Activated effector memory CD4-positive, alpha-beta T cell treated with anti-CD3 and anti-CD28 coated beads, Interleukin-2, amount 50 U/mL, for 16 hours (primary cell): ENCODE measurements at places on chromosomes 11 and 22.

- DNase-seq = no peak
These were observed 33.5 kb downstream of the SCUBE2 start for GRCh38 chr11:9057888-9058287.

- peak; percentile 79 for DNase-seq
These were observed 147.3 kb downstream of the FEZ1 start for GRCh38 chr11:125348674-125349309.

GRCh38 chr22:42807185-42807584 lies 49.9 kb downstream of the ARFGAP3 start:
- no peak for DNase-seq

- DNase-seq = no peak
These were observed 11.0 kb downstream of the TP53AIP1 start for GRCh38 chr11:128931668-128932067.

GRCh38 chr11:113695207-113695606 lies 10.9 kb downstream of the TMPRSS5 start:
- DNase-seq = no peak

- DNase-seq = no peak
These were observed 37.4 kb downstream of the LARGE2 start for GRCh38 chr11:45959851-45960250.

GRCh38 chr11:47995360-47995769 lies 15.0 kb downstream of the PTPRJ start:
- no peak for DNase-seq

DNA sequence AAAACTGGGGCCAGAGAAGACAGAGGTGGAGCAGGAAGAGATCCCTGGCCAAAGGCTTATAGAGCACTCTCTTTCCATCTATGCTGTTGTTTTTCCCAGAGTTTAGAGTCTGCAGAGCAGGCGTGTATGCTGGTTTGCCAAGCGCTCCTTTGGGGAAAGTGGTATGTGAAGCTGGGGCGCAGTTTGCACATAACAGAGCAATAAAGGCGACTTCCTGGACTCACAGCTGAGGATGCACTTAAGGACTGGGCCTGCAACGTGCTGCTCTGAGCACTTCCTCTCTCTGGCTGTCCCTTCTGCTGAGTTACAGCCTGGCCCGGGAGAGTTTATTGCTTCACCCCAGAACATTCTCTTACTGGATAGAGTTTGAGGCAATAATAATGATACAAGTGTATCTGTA lies 41.7 kb downstream of the THAP12 start:
- no peak for DNase-seq

- no peak for DNase-seq
These were observed 32.4 kb downstream of the SCGB1A1 start for GRCh38 chr11:62451241-62451621.

- no peak for DNase-seq
These were observed 12.8 kb downstream of the ARRB1 start for GRCh38 chr11:75338516-75339208.

GRCh38 chr22:18152519-18152918 lies 2.5 kb downstream of the USP18 start:
- DNase-seq = no peak

DNA sequence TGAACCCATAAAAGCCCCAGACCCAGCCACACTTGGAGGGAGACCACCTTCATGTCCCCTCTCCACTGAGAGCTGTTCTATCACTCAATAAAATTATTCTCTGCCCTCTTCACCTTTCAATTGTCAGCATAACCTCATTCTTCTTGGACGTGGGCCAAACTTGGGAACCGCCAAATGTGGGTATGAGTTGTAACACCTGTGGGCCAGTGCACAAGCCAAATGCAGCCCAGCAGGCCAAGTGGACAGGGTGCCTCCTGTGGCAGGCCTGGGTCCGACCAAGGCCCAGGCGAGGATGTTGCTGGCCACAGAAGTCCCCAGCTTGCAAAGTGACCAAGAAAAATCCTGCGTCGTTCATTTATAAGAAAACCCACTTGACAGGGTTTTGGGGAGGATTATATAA lies 621.2 kb downstream of the METTL15 start:
- DNase-seq = no peak

DNA sequence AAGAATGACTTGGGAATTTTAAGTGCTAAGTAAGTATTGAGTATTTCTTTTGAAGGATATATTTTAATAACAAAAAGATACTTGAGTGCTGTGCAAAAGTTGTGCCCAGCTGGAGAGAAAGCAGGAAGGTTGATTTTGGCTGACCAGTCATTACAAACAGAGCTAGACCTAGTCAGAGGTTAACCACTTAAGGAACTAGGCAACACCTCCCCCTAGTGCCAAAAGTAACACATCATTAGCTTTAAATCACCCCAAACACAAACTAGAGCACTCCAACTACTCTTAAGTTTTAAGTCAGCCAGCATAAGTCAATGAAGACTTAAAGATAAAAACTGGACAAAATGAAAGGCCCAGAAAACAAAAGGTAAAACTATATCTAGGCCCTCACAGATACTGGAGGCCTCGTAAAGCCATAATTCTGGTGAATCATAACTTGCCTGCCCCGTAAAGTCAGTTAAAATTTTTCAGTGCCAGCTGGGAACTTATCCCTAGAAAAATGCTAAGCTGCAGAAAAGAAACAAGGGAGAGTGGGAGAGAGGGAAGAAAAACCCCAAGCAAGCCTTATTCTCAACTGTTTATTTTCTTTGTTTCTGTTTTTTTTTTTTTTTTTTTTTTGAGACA lies 4.6 kb downstream of the TMEM9B start:
- no peak for DNase-seq

DNA sequence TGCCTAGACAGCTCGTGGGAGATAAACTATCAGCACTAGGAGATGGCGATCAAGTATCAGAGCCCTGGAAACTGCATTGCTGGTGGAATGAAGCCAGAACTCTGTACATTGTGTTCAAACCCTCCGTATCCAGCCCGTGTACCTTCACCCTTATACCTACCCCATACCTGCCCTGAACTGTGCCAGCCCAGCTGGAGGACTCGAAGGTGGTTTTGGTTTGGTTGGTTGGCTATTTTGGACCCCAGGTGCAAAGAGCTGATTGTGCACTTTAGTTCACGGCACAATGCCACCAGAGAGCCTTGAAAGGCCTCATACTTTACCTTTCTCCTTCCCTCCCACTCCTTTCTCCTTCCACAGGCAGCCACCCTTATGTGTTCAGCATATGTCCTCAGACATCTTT lies 16.0 kb downstream of the FAM83F start:
- no peak for DNase-seq

DNA sequence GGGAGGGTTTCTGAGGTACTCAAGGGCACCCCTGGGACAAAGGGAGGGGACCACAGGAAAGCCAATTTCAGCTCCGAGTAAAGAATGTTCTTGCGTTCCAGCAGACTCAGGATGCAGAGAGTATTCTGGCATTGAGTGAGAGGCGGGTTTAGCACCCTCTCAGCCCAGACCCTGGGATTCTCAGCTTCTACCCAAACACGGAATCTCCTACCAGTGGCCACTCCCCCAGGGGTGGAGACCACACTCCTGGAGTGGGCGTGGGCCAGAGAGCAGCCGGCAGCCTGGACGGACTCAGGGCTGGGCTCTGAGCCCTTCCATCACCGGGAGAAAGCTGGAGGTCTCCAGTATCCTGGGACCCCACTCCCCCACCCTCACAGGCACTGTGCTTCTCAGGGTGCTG lies 26.1 kb upstream of the TTLL12 start:
- no peak for DNase-seq

DNA sequence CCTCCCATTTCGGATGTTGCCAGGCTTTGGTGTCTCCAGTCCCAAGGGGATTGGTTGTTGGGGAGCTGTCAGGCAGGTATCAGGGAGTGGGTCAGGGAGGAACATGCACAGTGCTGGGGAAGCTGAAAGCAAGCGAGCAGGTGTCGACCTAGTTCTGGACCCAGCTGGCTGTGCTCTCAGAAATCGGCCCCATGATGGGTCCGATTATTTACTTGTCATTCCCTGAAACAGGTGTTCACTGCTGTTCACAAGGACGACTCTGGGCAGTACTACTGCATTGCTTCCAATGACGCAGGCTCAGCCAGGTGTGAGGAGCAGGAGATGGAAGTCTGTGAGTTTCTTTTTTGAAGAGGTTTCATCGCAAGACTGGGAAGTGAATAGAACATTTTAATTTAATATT lies 76.8 kb downstream of the JAM3 start:
- DNase-seq = no peak

DNA sequence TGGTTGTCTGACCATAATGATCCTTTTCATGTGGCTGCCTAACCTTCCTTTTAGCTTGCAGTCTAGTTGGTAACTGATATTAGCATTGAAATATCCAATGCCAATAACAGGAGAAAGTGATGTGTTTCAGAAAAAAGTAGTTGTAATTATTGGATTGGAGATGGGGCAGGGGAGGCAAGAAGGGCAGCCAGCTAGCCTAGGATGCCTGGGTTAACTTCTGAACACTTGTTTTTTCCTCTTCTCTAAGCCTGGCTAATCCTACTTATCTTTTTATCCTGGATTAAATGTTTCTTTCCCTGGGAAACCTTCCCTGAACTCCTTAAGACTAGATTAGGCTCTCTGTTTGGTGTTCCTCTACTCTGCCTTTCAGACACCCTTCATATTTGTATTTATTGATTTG lies 380.2 kb downstream of the TMEM135 start:
- no peak for DNase-seq

DNA sequence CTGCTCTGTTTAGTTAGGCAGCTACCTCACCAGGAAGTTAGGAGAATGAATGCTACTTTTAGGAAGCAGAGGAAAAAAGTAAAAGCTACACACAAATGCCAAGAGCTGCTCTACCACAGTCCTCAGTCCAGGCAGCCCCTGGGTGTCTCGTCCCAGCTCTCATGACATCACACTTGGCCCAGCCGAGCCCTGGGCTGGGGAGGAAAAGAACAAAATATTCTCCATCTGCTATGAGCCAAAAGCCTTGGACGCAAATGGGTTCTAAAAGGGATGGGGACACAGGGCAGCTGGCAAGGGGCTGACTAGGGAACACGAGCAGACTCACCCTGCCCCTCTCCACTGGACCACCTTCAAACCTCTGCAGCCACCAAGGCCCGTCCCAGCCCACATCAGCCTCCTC lies 26.1 kb downstream of the TMEM184B start:
- DNase-seq = no peak

- DNase-seq = no peak
These were observed 353.1 kb upstream of the ANO5 start for GRCh38 chr11:21839796-21840195.

- DNase-seq = no peak
These were observed 36.9 kb upstream of the BIRC3 start for GRCh38 chr11:102280245-102280833.

- DNase-seq = no peak
These were observed 33.3 kb downstream of the APOL6 start for GRCh38 chr22:35681454-35682052.

DNA sequence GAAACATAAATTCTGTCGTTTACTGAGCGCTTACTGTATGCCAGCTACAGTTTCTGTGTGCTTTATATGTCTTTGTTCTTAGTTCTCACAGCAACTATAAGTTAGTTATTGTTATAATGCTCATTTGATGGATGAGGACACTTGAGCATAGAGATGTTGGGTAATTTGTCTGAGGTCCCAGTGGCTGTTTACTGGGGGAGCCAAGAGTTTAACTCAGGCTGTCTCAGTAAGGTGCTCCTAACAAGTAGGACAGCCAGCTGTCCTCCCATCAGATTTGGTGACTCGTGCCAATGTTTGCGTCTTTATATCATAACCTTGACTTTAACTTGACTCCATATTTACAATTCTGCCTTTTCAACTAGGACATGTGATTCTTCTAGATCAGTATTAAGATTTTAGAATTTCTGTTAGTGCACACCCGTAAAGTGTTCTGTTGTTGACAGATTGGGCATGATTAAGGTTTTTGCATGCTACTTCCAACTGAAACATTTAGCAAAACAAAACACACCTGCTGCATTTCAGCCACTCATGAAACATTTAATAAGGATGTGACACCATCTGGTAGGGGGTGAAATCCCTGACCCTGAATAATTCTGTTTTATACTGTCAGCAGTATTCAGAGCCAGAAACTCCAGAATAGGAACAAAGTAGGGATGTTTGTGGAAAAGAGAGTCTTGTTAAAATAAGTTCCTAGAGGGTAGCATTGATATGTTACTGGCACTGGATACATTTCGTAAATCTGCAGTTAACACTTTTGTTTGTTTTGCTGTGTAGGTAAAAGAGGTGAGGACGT lies 1.9 kb downstream of the REXO2 start:
- no peak for DNase-seq

DNA sequence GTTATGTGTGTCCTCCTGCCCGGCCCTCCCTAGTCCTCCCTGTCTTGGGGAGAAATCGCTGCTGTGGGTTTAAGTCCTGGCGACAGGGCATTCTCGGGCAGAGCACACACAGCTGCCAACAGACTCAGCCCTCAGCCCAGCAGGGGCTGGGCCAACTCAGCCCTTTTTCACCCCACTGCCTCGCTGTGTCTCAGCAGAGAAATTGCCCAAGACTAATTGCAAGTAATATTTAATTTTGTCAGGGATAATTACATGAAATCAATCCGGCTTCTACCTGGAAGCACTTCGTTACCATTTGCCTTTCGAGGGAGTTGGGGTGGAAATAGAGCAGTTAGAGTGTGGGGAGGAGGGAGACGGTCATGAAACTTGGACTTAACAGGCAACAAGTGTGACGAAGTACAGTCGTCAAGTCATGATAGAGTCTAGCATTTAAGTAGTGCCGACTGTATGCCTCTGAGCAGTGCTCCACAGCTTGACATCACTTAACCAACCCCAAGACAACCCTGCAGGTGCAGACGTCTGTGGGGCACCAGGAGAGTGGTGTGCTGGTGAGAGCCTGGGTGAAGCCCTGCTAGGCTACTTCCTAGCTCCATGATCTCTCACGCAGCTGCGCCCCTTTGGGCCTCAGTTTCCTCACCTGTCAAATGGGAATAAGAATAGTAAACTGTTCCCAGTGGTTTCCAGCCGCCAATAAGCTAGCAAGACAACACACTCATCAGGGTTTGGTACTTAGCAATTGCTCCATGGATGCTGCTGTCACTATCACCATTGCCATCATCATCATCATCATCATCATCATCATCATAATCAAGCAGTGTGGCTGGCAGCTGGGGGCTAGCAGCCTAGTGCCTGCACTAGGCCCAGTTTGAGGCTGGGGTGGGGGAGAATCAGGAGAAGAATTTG lies 29.2 kb downstream of the MN1 start:
- DNase-seq = no peak

DNA sequence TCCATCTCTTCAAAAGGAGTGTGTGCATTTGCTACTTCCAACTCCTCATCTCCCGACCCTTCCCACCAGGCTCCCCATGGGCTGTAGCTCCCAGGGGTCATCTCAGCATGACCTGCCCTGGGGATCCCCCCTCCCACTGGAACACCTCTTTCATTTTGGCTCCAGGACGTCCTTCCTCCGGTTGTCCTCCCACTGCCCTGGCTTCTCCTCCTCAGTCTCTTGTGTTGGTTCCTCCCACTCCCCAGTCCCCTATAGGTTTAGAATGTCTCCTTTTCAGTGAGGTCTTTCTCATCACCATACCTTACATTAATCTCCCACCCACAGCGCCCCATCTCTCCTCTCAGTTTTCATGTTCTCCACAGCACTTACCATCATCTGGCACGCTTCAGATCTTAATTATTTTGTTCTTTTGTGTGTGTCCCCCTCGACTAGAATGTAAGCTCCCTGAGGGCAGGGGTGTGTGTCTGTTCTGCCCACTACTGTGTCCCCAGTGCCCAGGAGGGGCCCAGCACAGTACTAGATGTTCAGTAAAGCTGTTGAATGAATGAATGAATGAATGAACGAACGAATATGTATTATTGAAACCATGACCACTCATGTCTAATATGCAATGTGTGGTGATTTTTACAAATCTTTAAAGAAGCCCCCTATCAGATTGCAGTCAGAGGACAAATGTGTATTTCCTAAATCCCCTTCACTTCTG lies 2.0 kb upstream of the TMA7B start:
- DNase-seq = no peak

GRCh38 chr22:47119181-47119580 lies 356.7 kb downstream of the TBC1D22A start:
- DNase-seq = no peak
